ENCODE measurements at places on chromosomes 1 and 21.
A peak's percentile ranks its signal among the peaks of the same experiment; 100 is the strongest.

GRCh38 chr1:95396557-95396956, 162.5 kb downstream of the RWDD3 start:
- DNase-seq = no peak

- DNase-seq = no peak
These were observed 71.2 kb upstream of the DUSP10 start for GRCh38 chr1:221812905-221813597.

GRCh38 chr1:109262231-109263055, 13.1 kb downstream of the CELSR2 start:
- DNase-seq = no peak

GRCh38 chr21:40623528-40623927, 223.4 kb downstream of the DSCAM start:
- no peak for DNase-seq

GRCh38 chr1:179253286-179253972, 24.0 kb upstream of the ABL2 start:
- DNase-seq = no peak

DNA sequence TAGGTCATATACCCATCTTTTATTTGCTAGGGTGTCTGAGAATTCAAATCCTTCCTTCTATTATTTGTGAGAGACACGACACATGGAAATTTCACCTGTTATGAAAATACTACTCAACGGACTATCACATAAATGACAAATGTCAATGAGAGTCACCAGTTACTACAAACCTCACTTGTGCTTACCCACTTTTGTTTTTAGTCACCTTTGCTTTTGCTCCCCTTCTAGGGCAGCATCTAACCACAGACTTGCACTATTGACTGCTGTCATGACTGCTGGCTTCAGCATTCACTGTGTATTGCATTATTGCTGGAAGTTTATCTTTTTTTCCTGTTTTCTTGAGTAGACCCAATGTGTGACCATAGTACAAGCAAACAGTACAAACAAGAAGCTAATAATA, 1048.0 kb downstream of the PLA2G4A start:
- DNase-seq = no peak

DNA sequence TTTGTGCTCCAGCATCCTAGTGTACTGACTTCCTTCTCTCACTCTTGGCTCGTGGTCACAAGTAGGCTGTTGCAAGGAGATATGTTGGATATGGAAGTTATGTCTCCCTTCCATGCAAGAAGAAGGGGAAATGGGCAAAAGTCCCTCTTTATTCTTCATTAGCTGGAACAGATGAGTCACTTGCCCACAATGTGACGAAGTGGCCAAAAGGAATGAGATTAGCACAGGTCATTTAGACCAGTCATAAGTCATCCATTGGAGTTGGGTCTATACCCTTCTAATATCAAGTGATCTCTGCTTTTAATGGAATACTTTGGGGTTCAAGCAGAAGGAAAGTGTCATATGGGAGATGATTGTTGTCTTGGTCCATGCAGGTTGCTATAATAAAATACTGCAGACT, 91.2 kb upstream of the NGF start:
- DNase-seq = no peak

GRCh38 chr21:16124378-16125138, 394.8 kb downstream of the USP25 start:
- DNase-seq = peak; percentile 39

- DNase-seq = no peak
These were observed 39.9 kb upstream of the TENT5C start for GRCh38 chr1:117565745-117566455.

DNA sequence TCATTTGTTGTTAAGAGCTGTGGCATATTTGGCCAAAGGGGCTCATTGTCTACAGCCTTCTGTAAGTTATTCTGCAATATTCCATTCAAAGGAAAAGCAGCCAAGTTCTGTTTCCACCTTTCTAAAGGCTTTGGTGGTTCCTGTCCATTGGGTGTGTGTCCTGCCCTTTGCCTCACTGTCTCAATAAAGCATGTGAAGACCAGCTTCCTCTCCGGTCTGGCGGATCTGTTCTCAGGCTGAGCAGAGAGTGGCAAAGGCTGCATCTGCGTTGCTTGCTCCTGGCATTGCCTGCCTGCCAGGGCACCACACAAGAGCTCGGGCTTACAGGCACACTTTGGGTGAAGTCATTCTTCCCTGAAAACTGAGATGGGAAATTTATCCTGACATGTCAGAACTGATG, 34.9 kb downstream of the ST6GALNAC3 start:
- no peak for DNase-seq

DNA sequence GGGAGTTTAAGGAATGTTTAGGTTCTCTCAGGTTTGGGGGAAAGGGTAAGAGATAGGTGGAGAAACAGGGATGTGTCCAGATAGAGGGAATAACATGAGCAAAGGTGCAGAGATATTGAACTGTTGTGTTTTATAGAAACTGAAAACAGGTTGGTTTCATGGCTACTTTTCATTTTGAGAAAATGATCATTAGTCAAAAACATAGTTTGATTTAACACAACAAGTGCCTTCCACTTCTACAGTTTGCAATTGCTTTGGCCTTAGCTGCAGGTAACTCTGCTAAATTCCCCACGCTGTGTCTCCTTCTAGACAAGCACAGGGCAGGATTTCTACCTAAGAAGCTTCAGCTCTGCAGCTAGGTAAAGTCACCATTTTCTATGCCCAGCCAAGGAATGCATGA, 124.9 kb downstream of the RGS2 start:
- DNase-seq = no peak

- no peak for DNase-seq
These were observed 908 bp upstream of the ELK4 start for GRCh38 chr1:205632669-205633169.

- no peak for DNase-seq
These were observed 414.6 kb upstream of the PTBP2 start for GRCh38 chr1:96306809-96307560.

DNA sequence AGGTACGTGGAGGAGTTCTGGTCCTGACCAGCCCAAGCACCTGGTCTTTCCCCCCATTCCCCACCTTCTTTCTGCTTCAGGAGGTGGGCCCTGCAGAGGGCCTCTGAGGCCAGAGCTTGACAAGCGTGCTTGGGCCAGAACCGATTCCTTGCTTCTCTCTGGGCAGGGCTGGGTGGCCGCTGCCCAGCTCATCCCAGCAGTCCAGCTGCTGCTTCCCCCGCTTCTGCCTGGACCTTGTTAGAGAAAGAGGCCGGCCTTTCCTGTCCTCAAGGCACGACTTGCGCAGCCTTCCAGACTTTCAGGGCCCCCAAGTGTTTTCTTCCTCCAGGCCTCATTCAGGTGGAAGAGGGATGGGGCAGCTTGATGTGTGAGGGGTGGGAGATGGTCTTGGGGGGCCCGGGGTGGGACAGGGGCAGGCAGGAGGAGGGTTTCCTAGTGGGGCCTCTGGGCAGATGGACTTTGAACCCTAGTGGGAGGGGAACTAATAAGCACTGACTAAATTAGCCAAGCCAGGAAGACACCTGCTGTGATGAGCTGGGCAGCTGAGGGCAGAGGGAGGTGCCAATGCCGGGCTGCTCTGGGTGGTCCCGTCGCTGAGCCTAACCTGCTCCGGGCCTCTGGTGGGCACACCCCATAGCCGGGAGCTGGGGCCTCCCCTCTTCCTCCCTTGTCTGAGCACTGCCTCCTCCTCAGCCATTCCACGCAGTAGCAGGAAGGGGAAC, 36.5 kb downstream of the ARHGEF10L start:
- DNase-seq = no peak

- DNase-seq = no peak
These were observed 177.3 kb downstream of the KCTD3 start for GRCh38 chr1:215744419-215744818.

GRCh38 chr1:89311757-89312156, 39.1 kb upstream of the GBP5 start:
- DNase-seq = peak; percentile 20

GRCh38 chr21:34956416-34957316, 92.4 kb downstream of the RUNX1 start:
- DNase-seq = no peak

DNA sequence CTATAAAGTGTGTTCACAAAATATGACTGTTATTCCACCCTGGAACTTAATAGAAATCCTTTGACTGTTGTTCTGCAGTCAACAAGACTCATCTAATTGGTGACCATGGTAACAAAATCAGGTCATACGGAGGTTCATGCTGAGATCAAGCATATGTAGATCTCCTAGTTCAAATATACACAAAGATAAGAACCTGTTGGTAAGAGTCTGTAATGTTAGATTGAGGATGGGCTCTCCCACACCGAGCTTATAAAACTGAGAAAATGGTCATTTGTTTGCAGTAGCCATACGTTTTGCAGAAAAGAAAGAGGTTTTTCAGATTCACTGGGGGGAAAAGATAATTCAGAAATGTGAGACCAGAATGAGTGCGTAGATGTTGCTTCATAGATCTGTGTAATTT, 468.1 kb downstream of the RPS6KC1 start:
- no peak for DNase-seq

GRCh38 chr1:35488336-35488735, 68.9 kb downstream of the KIAA0319L start:
- DNase-seq = no peak

- peak; percentile 42 for DNase-seq
These were observed 28.0 kb upstream of the GLIS1 start for GRCh38 chr1:53766831-53767405.

GRCh38 chr1:167679714-167680113, 42.1 kb upstream of the MPZL1 start:
- DNase-seq = no peak

- no peak for DNase-seq
These were observed 389.7 kb upstream of the RUNX1 start for GRCh38 chr21:35438643-35439404.

DNA sequence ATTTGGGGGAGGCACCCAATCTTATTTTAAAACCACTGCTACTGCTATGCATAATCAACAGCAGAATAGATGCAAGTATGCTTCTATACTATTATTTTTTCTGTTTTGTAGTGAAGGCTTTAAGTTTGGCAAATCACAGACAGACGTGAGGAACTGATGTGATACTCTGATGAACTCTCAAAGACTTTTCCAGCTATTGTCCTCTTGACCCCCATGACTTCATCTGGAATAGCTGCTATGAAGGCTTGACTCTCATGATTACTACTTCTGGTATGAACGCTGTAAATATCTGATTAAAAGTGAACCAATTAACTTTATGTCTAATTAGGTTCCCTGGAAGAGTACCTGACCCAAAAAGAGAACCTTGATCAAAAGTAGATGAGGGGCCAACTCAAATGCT, 49.1 kb downstream of the EYA3 start:
- no peak for DNase-seq

DNA sequence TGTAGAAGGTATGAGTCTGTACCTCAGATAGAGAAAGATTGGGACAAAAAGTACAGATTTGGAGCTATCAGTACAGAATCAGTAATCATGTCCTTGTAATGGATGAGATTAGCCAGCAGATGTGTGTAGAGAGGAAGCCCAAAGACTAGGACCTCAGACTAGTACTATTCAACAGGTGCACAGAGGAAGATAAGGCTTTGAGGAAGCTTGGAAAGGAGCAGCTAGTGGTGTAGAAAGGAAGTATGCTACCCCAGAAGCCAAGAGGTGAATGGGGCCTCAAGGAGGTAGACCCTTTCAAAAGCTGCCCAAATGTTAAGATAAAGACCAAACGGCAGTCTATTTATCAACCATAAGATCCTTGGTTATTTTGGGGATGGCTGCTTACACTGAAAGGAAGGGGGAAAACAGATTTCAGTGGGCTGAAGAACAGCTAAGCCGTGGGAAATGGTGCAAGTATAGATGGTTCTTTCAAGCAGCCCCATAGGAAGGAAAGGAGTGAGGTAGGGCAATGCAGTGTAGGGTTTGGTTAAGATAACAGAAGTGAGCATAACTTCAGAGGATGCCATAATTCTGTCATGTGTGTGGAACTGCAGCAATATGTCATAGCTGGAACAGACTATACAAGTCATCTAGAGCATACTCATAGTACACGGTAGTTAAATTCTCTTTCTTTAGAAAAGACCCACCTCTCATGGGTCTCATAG, 221.7 kb downstream of the HHIPL2 start:
- no peak for DNase-seq

GRCh38 chr21:44260066-44260465, 1.6 kb downstream of the DNMT3L start:
- no peak for DNase-seq

DNA sequence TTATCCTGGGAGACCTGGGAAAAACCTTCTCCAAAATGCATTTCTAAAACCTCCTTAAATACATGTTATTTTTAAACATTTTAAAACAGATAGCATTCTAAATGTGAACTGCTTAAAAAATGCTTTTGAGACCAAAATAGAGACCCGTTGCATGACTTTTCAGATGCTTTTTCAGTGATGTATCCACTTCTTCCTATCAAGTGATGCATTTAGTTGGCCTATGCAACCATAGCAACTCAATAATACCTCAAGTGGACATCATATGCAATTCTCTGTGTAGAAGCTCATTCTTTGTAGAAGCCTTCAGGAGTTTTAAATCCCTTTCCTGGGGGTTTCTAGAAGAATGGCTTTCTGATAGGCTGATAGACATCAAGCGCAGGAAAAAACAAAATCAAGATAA, 94.5 kb upstream of the RAVER2 start:
- DNase-seq = no peak

DNA sequence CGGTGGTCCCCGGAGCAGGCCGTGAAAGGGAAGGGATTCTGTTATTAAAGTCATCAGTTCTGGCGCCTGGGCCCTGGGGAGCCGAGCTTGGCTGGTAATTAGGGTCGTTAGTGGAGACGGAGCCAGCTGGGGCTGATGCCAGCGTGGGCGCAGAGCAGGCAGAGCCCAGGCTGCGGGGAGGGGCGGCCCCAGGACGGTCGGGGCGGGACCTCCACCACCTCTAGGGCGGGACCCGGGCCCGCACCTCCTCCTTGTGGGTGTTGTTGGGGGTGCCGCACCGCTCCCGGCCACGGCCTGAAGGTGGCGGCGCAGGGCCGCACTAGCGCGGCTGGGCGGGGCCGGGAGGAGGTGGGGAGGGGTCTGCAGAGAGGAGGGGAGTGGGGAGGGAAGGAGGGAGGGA, 470.6 kb downstream of the PTPRU start:
- DNase-seq = peak; percentile 60

GRCh38 chr1:40641601-40642242, 23.8 kb downstream of the RIMS3 start:
- DNase-seq = no peak

GRCh38 chr1:151281225-151281968, 702 bp upstream of the ZNF687 start:
- peak; percentile 95 for DNase-seq

GRCh38 chr1:204180133-204180532, 14.0 kb upstream of the REN start:
- no peak for DNase-seq

- no peak for DNase-seq
These were observed 9.1 kb downstream of the KCNT2 start for GRCh38 chr1:196598942-196599748.

- DNase-seq = no peak
These were observed 10.0 kb downstream of the PCSK9 start for GRCh38 chr1:55049271-55049913.

GRCh38 chr1:210779269-210779668, 354.7 kb downstream of the KCNH1 start:
- no peak for DNase-seq

- DNase-seq = no peak
These were observed 84.6 kb upstream of the BMP8A start for GRCh38 chr1:39406533-39407450.

All from H4 (cell line).